Fibroblast of skin of right quadriceps (primary cell): ENCODE measurements at places on chromosomes 7 and 10.

GRCh38 chr7:16422103-16422435 lies 731 bp upstream of the CRPPA start:
- DNase-seq, result peak; percentile 77

- DNase-seq, result no peak
Observed at GRCh38 chr10:58179238-58179637, 88.5 kb downstream of the IPMK start.

- no peak for DNase-seq
Observed at GRCh38 chr7:52842202-52842900, 193.1 kb upstream of the POM121L12 start.

DNA sequence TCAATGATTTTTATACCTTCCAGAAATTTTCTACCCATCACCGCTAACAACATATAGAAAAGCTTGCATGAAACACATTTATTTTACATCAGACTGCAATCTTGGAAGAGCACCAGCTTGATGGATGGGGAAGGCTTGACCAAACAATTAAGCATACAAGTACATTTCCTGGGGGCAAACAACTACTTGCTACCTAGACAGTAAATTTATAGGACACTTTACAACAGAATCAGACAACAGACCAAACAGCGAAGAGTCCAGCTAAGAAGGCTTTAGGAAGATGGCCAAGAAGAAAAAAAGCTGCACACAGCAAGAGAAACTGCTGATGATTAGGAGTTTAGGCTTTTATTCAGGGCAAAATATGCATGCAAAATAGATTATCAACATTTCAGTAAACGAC lies 8.0 kb downstream of the AASS start:
- DNase-seq, result no peak

GRCh38 chr7:157569967-157570366 lies 233.2 kb downstream of the DNAJB6 start:
- no peak for DNase-seq

DNA sequence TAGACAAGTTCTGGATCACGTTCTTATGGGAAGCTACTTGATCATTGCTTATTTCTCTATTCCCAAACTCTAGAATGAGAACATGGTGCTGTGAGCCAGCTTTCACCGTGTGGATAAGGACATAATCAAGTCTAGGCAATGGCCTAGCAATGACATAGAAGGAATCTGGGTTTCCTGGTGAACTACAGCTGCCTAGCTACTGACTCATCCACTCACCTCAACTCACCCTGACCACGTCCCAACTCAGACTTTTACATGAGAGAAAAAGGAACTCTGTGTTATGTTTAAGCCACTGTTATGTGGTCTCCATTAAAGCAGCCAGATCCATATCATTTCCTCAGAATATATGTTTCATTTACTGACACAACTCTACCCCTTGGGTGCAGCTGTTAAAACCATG lies 18.8 kb upstream of the MET start:
- DNase-seq, result peak; percentile 69

GRCh38 chr7:105876964-105877601 lies 684 bp upstream of the ATXN7L1 start:
- peak; percentile 32 for DNase-seq

- DNase-seq, result no peak
Observed at GRCh38 chr10:5551531-5552375, 27.0 kb downstream of the CALML3 start.

GRCh38 chr7:593324-594115 lies 73.9 kb upstream of the PDGFA start:
- DNase-seq, result no peak

GRCh38 chr10:131041441-131041840 lies 270.1 kb downstream of the TCERG1L start:
- no peak for DNase-seq

- peak; percentile 57 for DNase-seq
Observed at GRCh38 chr10:29926693-29927048, 132.7 kb downstream of the JCAD start.

GRCh38 chr10:78514459-78514858 lies 480.8 kb downstream of the RPS24 start:
- no peak for DNase-seq

DNA sequence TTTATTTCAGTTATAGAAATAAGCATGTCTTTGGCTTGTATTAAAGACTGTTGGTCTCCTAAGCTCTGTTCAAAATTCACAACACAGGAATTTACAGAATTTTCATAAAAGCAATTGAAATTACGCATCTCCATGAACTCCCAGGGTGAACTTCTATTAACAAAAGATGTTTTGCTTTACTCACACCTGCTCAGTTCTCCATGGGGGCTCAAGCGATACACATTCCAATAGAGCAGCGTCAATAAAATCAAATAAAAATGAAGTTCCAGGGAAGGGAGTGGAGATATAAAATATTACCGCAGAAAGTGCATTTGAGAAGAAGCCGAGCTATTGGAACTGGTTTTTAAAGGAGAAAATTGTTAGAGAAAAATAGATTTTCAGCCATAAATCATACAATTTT lies 41.5 kb upstream of the ZNF438 start:
- peak; percentile 7 for DNase-seq

- DNase-seq, result no peak
Observed at GRCh38 chr10:10156917-10157600, 860.6 kb upstream of the CELF2 start.

GRCh38 chr10:15744217-15744865 lies 24.6 kb upstream of the ITGA8 start:
- peak; percentile 45 for DNase-seq

DNA sequence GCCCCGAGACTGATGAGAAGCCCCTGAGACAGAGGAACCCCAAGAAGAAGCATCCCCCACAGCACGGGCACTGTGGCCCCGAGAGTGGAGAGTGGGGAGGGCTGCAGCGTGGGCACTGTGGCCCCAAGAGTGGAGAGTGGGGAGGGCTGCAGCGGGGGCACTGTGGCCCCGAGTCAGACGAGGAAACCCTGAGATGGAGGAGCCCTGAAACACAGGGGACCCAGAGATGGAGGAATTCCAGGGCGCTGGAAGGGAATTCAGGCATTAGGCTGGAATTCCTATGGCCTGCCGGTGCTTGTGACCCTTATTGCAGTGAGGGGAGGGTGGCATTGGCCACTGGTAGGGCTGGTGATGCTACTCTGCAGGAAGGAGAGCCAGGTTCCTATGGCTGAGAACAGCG lies 168.6 kb upstream of the SHH start:
- no peak for DNase-seq

GRCh38 chr10:100184840-100185239 lies 989 bp downstream of the ERLIN1 start:
- peak; percentile 7 for DNase-seq

GRCh38 chr7:128911423-128912031 lies 1.0 kb upstream of the KCP start:
- no peak for DNase-seq

DNA sequence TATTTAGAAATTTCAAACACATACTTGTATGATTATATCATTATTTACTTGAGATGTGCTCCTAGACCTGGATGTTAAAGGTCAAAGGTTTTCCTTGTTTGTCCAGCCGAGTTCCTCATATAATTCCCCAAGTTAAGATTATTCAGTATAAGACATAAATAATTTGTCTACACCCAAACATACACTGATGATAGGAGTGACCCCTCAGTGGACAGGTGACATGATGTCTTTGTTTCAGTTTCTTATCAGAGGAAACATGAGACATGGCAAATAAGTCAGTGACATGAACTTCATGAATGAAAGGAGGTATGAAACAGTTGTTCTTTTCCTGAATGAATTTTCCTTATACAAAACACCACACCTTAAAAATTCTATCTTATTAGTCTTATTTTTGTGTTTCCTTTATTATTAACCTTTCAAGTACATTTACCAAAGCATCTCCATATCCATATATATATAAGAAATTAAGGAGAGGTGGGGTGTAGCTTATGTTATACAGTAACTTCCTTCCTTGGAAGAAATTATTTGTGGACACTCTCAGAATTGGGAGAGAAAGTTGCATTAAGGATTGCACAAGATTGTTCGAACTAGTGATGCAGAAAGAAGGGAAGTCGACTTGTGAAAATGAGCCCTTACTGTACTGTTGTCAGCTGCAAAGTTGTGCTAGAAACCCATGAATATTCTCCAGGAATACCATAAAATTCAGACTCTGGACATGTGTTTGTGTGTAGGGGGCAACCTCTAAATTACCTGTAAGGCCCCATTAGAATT lies 60.5 kb downstream of the POM121L12 start:
- DNase-seq, result no peak

DNA sequence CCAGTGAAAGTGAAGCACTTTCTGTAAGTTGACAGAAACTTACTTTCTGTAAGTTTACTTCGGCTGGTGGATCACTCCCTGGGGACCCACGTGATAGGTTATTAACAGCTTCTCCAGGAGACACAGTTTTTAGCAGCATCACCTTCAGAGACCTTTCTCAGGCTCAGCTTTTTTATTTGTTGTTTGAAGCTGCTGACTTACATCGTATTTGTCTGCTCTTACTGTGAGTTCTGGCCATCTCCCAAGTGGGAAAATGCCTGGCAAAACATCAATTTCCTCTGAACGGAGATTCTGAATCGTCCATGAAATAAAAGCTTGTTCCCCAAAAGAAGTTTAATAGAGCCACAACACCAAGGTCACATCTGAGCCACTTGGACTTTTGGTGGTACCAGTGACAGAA lies 178.7 kb upstream of the PODXL start:
- DNase-seq, result no peak

DNA sequence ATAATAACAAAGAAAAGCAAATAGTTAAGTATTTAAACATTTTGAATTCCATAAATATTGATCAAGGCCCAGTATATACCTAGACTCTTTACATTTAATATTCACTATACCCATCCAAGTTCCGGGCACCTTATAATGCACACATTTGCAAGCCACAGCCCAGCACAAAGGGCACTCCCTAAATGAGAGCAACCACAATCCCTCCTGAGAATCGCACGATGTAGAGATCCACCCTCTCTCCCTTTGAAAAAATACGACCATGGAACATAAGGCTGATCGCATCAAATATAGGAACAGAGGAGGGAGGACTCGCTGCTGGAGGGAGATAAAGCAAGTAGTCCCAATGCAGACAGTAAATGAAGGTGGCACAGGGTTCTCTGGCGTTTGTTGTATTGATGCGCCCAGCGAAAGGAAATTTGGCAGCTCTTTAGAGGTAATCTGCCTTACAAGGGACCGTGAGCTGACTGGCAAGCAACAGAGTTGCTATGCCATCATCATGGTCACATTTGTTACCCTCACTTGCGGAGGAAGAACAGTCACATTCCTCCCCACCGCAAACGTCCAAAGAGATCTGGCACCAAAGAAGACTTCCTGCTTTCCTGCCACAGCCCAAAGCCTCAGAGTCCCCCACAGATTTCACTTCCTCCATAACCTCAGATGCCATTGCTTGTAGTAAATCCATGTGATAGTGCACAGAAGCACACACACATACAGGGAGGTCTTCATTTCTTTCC lies 16.1 kb upstream of the TAS2R40 start:
- no peak for DNase-seq

DNA sequence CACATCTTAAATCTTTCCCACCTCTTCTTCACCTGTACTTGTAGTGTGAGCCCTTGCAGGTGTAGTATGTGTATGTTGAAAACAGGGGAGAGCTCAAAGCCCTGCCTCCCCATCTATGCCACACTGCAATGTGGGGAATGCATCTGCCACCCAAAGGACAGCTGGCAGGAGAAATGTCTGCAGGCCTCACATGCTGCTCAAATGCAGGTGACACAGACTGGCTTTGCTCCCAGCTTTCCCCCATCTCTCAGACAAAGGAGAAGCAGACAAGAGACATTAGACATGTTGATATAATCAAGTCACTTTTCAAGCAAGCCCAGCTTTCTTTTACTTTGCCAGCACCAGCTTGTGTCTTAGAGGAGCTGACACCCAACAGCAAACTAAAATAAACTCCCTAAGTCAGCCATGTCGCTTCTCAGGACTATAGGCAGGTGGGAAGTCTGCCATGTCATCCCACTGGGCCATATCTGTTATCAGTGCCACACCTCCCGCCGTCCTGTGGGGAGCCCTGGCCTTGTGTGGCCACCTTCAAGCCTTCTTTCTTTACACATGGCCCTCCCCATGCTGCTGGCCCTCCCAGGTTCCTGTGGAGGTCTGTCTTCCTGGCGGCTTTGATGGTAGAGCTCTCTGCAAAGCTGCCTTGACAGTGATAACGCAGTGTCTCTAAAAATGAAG lies 102.1 kb downstream of the CXCL12 start:
- no peak for DNase-seq

- DNase-seq, result peak; percentile 2
Observed at GRCh38 chr10:129193148-129193547, 273.9 kb upstream of the MGMT start.

GRCh38 chr7:45407730-45408408 lies 166.3 kb upstream of the ADCY1 start:
- DNase-seq, result no peak

DNA sequence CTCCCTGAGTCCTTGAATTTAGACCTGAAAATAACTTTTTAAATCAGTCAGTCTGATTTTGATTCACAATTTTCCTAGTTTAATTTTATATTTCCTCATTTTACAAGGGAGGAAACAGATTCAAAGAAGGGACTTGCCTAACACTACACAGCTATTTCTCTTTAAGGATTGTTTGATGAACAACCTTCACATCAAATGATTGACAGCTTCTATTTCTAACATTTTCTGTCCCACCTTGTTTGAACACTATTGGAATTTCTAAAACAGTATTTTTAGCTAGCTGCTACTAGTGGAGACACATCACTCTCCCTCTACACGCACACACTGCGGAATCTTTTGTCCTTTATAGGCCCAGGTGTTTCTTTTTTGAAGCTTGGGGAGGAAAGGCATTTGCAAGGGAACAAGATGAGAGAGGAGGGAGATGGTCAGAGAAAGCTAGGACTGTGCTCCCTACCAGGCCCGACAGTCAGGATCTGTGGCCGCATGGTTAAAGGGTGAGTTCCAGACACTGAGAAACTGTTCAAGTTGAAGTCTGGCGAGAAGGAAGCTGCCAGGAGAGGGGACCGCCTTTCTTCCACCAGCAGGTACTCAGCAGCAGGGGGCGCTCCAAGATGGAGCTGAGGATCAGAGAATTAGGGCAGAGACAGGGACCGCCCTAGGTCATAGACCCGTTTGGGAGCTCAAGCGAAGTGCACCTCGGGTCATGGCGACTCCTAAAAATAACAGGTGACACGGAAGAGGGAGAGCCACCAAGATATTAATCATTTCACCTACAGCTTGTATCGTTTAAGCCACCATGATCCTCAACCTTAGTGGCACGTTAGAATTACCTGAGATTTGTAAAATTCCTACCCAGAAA lies 49.7 kb downstream of the DNAJC12 start:
- DNase-seq, result no peak

- no peak for DNase-seq
Observed at GRCh38 chr10:44416021-44416771, 31.3 kb upstream of the CXCL12 start.

- no peak for DNase-seq
Observed at GRCh38 chr7:120732256-120732655, 125.7 kb downstream of the TSPAN12 start.

DNA sequence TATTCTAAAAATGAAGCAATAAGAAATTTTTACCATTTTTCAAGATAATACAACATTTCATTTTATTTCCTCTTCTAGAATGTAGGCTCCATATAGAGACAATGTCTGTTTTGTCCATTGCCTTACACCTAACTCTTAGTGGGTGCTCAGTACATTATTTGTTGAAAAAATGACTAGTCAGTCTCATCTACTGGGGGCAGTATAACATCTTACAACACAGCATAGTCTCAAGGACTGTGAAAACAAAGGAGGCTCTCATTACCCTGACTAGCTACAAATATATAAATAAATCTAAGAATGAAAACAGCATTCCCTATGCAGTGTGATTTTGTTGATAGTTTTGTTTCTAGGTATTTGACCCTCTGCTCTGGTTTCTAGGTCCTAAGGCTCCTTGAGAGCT lies 11.6 kb downstream of the CRPPA start:
- DNase-seq, result no peak

- no peak for DNase-seq
Observed at GRCh38 chr10:62031507-62031906, 130.0 kb downstream of the ARID5B start.

- no peak for DNase-seq
Observed at GRCh38 chr10:51057925-51058324, 16.4 kb upstream of the PRKG1 start.
